Suprapubic skin (tissue), 4 donors: ENCODE measurements at places on chromosomes 7 and 10.

DNA sequence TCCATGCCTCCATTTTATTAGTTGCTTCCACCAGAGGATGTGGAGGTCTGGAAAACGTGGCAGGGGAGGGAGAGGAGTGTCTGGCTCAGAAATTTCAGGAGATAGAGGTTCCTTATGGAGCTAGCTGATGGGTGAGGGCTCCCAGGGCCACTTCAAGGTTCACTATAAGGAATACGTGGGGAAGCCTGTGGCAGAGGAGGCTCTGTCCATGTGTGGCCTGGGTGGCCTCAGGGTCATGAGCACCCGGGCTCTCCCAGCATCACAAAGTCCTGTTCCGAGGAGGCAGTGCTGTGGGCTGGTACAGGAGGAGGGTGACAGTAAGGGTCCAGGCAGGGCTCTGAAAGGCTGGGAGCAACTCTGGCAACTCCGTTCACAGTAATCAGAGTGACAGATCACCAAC, 24.6 kb downstream of the ARHGAP22 start:
- DNase-seq, result no peak

- no peak for DNase-seq
Measured at GRCh38 chr7:27994639-27995038, 186.0 kb downstream of the JAZF1 start.

GRCh38 chr10:113252650-113253618, 299.9 kb upstream of the HABP2 start:
- DNase-seq, result no peak

- DNase-seq, result no peak
Measured at GRCh38 chr10:62072901-62073300, 171.4 kb downstream of the ARID5B start.

DNA sequence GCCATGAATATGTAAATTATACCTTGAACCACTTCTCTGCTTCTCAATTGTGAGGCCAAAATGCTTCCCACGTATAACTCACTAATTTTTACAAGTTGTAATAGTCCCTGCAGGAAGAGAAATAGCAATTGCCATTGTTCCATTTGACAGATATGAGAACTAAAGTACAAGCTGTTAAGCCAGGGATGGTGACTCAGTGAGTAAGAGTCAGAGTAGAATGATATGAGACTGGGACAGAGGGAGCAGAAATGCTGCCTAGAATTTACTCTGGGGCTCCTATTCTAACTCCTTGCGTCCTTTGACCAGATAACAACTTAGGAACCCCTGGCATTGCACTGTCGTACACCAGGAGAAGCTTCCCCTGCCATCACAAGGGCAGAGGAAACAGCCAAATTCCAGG, 45.1 kb upstream of the SEPTIN7 start:
- no peak for DNase-seq

DNA sequence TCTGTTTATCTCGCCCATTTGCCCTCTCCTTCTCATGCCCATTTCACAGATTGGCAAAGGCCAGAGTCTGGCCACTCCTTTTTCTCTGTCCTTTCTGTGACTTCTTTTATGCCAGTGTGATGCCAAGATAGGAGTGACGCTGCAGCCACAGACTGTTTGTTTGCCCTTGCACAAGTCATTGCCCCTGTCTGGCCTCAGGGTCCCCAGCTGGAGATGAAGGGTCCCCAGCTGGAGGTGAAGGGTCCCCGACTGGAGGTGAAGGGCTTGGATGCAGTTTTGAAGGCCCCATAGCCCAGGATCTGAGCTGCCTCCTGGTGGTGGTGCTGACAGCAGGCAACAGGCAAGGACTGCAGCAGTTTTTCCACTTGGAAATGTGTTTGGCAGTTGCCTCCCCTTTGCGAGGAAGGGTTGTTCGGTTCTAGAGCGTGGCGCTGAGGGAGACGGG, 50.8 kb upstream of the SLC29A3 start:
- no peak for DNase-seq

DNA sequence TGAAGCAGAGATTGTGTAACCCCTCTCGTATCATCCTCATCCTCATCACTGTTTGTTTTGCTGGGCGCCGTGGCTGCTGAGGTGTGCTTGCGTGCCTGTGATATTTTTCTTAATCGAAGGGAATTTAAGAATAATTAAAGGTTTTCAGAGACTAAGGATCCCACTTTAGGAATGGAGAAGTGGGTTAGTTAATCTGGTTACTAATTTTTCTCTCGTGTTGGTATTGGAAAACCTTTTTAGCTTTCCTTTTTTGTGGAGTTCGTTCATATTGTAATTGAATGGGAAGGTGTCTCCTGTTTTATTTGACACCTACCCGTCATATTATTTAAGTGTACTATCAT, 1.3 kb downstream of the UBN2 start:
- DNase-seq, result no peak

DNA sequence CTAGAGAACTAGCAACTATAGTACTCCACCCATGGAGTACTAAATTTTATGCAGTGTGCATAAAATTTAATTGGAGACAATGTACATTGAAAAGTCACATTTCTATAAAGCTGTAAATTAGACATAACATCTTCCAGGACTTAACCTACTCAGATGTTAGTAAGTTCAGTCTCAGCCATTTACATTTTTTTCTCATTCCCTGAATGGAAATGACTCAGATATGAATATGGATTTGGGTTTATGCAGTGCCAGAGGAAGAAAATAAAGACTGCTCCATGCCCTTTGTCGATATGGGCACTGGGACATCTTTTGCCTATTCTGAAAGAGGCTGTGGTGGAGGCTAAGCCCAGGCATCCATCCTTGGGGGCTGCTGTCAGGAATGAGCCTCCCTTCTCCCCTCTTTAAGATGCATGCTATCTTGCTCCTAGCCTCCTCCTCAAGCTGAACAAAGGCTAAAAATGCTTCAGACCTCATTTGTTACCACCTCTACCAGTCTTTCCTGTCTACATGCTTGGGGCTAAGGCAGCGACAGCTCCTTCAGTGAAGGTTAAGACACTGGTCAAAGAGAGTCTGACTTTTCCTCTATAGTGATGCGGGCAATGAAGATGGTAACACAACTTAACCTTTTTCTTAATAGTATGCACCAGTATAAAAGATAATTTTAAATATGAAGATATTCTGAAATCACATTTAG, 486.8 kb upstream of the ANKRD30A start:
- DNase-seq, result no peak

GRCh38 chr10:36171953-36172940, 530.2 kb upstream of the FZD8 start:
- no peak for DNase-seq

DNA sequence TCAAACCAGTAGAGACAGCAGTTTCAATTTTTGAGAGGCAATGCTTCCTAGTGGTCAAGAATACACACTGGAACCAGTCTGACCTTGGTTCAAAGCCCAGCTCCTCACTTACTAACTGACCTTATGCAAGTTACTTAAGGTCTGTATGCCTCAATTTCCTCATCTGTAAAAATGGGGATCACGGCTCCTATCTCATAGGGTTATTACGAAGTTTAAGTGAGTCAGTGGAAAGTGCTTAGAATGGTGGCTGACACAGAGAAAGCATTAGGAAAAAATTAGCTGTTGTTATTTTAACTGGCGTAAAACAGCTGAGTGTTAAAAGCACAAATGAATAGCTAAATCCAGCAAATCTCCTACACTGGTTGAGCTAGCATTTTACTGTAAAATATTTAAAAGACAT, 162.4 kb upstream of the LAMB4 start:
- DNase-seq, result no peak

GRCh38 chr7:11252011-11252607, 278.4 kb downstream of the PHF14 start:
- no peak for DNase-seq

GRCh38 chr7:154338701-154339506, 286.7 kb downstream of the DPP6 start:
- DNase-seq, result no peak

DNA sequence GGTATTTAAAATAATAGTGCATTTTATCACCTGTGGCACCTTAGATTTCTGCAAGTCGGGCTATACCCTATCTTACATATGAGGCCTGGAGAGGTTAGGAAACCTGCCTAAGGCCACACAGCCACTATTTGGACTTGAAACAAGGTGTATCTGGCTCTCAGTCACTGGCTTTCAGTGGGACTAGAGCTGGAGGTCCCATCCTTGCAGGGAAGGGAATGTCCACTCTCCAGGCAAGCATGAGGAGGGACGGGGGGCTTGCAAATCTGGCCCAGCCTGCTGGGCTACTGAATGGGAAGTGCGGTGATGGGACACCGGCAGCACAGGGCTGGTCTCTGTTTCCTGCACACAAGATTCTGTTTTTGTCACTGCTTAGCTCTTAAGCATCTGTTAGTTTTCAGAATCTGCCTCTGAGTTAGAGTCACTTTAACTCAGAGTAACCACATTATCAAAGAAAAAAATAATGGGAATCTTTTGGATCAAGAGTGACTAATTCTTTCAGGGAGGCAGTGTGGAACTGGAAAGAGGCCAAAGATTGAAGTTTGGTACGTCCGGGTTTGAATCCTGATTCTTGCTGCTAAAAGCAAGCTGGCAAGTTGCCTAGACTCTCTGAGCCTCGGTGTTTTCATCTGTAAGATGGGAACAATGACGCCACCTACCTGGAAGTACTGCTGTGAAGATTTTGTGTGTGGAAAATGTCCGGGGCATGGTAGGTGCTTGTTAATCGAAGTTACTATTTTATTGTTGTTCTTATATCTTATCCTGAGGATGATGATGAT, 33.8 kb upstream of the HABP2 start:
- DNase-seq, result no peak

GRCh38 chr7:156907656-156908055, 14.7 kb upstream of the LMBR1 start:
- no peak for DNase-seq

DNA sequence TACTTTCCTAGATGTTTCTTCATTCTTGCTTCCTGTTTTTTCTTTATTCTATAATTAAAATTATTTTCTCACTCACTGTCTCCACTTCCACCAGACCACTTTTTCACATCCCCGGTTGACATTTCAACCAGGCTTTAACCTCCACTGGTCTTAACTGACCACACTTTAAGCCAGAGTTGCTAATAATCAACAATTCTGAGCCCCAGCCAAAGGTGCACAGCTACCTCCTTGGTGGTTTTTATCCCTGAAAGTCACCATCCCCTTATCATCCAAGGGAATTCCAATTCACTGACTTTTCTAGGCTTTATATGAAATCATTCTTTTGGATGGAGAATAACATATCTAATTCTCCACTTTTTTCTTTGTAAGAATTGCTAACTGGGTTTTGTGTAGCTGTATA, 138.9 kb downstream of the FRMD4A start:
- DNase-seq, result no peak

DNA sequence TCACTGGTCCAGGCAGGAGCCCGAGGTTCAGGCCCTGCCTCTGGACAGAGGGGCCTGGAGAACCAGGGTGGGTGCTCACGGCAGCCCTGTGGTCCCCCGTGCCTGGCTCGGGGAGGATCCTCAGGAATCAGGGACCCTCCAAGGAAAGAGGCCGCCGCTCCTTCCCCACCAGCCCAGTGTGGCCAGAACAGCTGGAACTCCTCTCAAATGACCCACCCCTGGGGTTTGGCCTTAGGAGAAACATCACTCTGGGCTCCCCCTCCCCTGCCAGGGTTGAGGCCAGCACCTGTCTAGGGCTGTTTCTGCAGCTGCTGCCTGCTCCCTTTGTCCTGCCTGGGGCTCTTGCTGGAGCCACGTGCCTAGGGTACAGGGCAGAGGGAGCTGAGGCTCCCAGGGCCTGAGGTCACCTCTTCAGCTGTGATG, 161.0 kb downstream of the RNF216 start:
- DNase-seq, result no peak

GRCh38 chr10:5812283-5813090, 747 bp downstream of the GDI2 start:
- DNase-seq, result peak; percentile 77

DNA sequence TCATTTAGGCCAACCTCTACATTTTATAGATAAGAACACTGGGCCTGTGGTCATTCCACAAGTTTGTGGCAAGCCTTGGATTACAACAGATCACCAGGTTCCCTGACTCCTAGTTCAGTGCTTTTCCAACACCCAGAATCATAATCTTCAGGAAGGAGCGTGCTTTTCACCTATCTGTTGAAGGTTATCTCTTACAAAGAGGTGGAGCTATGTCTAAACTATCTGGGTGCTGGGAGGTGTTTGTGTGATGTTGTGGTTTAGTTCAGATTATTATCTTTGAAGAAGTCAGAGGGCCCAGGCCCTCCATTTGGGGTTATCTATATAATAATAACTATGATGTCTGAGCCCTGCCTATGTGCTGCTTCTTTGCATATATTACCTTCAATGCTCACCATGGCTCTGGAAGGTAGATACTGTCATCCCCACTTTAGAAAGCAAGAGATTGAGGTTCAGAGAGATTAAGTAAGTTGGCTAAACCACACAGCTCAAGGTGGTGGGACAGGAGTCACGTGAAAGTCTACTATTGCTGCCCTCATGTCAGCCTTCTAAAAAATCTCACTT, 24.0 kb downstream of the IL2RA start:
- DNase-seq, result no peak

GRCh38 chr7:156219307-156220077, 407.2 kb upstream of the SHH start:
- no peak for DNase-seq

GRCh38 chr10:35613597-35614226, 8.6 kb downstream of the GJD4 start:
- no peak for DNase-seq

GRCh38 chr10:128103229-128103714, 23.0 kb downstream of the MKI67 start:
- DNase-seq, result no peak

DNA sequence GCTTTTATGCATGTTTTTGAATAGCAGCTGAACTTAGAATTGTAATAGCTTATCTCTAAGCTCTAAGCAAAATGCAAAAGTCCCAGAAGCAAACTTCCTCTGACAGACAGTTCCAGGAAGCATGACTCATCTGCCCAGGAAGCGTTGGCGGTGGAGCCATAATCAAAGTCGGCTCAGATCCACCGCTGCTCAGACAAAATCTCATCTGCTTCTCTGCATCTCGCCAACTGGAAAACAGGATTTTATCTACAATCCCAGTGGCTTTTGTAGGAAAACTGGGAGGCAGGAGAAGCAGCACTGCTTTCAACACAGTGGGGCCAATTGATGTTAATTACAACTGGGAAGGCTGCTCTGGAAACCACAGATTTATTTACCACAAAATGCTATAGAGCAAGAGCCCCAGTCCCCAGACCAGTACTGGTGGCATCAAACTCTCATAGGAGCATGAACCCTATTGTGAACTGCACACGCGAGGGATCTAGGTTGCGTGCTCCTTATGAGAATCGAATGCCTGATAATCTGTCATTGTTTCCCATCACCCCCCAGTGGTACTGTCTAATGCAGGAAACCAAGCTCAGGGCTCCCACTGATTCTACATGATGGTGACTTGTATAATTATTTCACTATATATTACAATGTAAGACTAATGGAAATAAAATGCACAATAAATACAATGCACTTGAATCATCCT, 99.9 kb downstream of the CUBN start:
- DNase-seq, result peak; percentile 84

GRCh38 chr7:18721429-18721828, 225.9 kb downstream of the HDAC9 start:
- no peak for DNase-seq

DNA sequence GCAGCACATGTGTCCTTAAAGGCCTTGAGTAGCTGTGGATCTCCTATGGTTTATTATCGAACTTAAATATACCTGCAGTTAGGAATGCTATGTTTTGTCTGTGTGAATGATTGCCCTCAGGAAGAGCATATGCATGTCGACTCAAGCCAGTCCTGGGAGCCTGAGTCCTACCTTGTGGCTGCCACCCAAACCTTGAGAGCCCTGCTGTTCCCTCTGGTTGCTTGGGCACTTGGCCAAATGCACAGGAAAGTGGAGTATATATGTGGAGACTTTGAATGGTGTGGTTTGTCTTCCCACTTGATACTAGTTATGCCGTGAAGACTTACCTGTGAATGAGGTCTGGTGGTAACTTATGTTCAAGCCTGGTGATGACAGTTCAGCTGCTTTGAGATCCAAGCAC, 409.8 kb downstream of the LRMDA start:
- DNase-seq, result no peak

- DNase-seq, result peak; percentile 44
Measured at GRCh38 chr10:43209074-43209455, 57.8 kb downstream of the RASGEF1A start.
